ENCODE measurements at places on chromosomes 13 and 19. TPM values are rescaled to one million over a fixed set of nuclear protein-coding genes. Genes with fewer than 3 reads are reported as not detected.

DNA sequence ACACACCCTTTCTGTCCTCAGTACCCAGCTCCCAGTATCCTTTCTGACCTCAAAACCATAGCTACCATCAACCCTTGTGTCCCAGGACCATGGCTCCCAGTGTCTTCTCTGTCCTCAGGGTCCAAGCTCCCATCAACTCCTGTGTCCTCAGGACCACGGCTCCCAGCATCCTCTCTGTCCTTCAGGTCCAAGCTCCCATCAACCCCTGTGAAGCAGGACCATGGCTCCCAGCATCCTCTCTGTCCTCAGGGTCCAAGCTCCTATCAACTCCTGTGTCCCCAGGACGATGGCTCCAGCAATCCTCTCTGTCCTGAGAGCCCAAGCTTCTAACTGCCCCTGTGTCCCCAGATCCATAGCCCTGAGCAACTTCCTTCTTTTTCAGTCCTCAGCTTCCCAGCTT, 1.7 kb upstream of the CADM4 start:
- no peak for DNase-seq
- peak overlapping the region; percentile 44 for H3K27ac ChIP-seq
- peaks cover 23% of the 10 kb centered on the region for H3K27me3 ChIP-seq

- no peaks in the 10 kb centered on the region for H3K36me3 ChIP-seq
- no peak overlapping the region for H3K4me3 ChIP-seq
- peak; percentile 10 for DNase-seq
- H3K27me3 ChIP-seq = no peaks in the 10 kb centered on the region
- peaks cover 13% of the 10 kb centered on the region for H3K4me1 ChIP-seq
Measured at GRCh38 chr13:49836516-49836915, 44.0 kb upstream of the KPNA3 start.

GRCh38 chr13:47594833-47595232, 406.2 kb downstream of the SUCLA2 start:
- no peak overlapping the region for H3K4me3 ChIP-seq
- H3K27ac ChIP-seq = no peak overlapping the region
- H3K36me3 ChIP-seq = no peaks in the 10 kb centered on the region

Gene CDC42EP5
- total RNA-seq = 1.6 TPM

All from progenitor cell of endocrine pancreas (in vitro differentiated cells).